Amniotic epithelial cell (primary cell): ENCODE measurements at places on chromosomes 12 and 14.

GRCh38 chr14:55425091-55425490, 13.5 kb upstream of the ATG14 start:
- no peak for DNase-seq

GRCh38 chr12:130966443-130967030, 12.8 kb downstream of the ADGRD1 start:
- DNase-seq: no peak

DNA sequence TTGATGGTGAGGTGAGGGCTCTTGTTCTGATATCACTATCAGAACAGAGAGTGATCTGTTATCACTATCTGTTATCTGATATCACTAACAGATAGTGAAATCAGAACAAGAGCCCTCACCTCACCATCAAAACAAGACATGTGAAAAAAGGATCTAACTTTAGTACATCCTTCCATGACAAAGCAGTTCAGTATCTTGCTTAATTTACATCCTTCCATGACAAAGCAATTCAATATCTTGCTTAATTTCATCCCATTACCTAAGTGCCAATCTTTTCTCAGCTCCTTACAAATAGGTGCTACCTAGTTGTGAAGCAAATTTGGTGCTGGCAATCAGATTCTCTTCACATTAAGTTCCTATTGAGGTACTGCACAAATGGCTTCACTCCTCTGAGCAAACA, 1865.6 kb upstream of the FLRT2 start:
- DNase-seq: no peak

DNA sequence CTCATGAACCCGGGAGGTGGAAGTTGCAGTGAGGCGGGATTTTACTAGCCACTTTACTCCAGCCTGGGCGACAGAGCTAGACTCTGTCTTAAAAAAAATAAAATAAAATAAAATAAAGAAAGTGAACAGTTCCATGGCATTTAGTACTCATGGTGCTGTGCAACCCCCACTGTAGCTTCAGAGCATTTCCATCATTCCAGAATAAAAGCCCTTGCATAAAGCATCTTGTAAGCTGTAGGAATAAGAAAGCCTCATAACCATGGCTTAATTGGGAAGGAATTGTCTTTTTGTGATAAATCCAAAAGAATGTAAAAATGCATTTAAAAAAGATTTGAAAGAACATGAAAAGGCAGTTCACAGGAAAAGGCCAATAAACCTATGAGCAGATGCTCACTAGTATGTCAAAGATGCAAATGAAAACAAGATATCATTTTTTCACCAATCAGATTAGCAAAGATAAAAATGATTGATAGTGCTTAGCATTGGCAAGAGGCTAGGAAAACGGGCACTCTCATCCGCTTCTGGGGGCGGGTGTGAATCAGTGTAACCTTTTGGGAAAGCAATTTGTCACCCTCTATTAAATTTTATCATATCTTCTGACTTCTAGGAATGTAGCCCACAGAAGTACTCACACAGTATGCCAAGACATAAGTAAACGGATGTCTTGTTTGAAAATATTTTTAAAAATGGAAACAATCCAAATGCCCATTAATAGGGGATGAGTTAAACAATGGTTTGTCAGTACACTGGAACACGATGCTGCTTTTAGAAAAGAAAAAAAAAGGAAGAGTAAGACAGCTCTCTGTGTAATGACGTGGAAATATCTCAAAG, 46.6 kb downstream of the CFAP251 start:
- DNase-seq: peak; percentile 95

DNA sequence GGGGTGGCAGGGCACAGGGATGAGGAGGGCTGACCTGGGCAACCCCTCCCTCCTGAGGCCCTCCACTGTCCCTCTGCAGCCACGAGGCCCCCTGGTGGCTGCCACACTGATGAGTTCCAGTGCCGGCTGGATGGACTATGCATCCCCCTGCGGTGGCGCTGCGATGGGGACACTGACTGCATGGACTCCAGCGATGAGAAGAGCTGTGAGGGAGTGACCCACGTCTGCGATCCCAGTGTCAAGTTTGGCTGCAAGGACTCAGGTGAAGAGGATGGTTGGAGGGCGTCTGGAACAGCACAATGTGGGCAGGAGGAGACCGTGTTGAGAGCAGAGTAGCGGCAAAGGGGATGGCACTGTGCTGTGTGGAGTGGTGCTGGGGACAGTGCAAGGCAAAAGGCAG, 25.7 kb upstream of the LRP1-AS start:
- no peak for DNase-seq

- no peak for DNase-seq
Observed at GRCh38 chr12:19869413-19869812, 430.1 kb downstream of the AEBP2 start.

- no peak for DNase-seq
Observed at GRCh38 chr12:45774508-45775162, 45.1 kb downstream of the ARID2 start.

GRCh38 chr14:63435204-63435603, 108.0 kb downstream of the PPP2R5E start:
- no peak for DNase-seq

DNA sequence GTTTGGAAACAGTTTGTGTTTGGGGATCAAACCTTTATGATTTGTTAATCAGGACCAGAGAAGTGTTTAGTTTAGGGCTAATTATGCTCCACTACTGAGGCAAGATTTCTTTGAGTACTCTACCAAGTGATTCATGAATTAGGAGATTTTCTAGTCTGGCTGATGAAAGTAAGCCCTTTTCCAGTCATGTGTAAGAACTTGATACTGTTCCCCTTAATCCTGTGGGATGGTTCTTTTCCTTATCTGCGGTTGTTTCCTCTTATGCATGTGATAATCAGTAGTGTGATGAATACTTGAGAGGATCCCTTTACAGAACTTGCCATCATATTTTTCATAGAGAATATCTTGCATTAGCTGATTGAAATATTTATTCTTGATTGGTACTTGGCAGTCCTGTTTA, 42.1 kb downstream of the DYRK2 start:
- peak; percentile 95 for DNase-seq

DNA sequence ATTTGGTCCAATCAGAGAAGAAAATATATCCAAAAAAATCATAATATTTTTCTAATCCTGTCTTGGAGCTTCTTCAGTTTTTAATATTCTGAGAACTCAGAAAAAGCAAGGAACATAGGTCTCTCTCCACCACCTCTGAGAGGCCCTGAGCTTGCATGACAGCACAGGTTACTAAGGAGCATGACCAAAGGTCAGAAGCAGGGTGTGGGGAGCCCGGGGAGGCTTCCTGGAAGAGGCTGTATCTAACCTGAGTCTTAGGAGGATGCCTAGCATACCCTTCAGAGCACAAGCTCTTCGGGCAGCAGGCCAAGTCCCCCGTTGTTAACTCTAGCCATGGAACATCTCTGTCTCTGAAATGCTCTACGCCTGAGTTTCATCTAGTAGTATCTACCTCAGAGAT, 15.7 kb upstream of the STON2 start:
- no peak for DNase-seq

- DNase-seq: no peak
Observed at GRCh38 chr14:50717811-50718210, 49.7 kb upstream of the SAV1 start.

GRCh38 chr14:57136669-57137328, 131.9 kb downstream of the EXOC5 start:
- DNase-seq: no peak

DNA sequence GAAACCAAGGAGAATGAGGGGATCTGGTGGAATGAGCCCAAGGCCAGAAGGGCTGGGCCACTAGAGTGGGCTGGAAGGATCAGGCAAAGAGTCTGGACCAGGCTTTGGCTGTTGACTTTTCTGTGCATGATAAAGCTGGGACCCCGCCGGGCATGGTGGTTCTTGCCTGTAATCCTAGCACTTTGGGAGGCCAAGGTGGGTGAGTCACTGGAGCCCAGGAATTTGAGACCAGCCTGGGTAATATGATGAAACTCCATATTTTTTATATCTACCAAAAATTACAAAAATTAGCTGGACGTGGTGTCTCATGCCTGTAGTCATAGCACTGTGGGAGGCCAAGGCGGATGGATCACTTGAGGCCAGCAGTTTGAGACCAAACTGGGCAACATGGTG, 393 bp upstream of the KLHL33 start:
- DNase-seq: peak; percentile 69
